ENCODE measurements at places on chromosomes 11 and 22.

DNA sequence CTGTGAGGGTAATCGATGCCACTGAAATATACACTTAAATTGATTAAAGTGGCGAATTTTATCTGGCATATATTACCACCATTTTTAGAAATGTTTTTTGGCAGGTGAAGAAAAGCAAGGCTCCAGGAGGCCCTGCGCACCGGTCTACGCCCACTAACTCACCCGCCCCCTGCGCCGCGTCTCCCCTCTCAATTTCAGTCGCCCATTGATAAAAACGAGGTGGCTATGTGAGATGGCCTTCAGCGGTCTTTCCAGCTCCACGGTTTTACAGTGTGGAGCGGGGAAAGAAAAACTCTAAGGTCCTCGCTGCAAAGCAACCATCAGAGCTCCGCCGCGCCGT is 602 bp upstream of the AQP11 start:
- no peak for DNase-seq

DNA sequence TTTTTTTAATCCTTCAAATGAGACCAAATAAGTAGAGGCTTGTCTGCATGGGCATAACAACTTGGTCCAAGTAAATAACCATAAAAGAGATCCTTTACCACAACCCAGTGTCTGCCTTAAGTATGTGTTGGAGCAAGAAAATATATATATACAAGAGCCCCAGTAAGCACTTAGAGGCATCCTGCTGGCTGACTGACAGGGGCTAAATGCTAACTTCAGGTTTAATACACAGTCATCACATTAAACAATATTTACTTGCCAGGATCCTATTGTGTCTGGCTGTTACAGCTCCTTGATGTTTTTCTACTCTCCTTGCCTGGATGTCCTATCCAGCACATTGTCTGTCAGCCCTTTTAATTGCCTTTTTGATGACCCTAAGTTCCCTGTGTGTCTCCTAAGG is 37.5 kb upstream of the MMP20 start:
- no peak for DNase-seq

GRCh38 chr11:12867531-12867930 is 141.6 kb upstream of the RASSF10 start:
- no peak for DNase-seq

DNA sequence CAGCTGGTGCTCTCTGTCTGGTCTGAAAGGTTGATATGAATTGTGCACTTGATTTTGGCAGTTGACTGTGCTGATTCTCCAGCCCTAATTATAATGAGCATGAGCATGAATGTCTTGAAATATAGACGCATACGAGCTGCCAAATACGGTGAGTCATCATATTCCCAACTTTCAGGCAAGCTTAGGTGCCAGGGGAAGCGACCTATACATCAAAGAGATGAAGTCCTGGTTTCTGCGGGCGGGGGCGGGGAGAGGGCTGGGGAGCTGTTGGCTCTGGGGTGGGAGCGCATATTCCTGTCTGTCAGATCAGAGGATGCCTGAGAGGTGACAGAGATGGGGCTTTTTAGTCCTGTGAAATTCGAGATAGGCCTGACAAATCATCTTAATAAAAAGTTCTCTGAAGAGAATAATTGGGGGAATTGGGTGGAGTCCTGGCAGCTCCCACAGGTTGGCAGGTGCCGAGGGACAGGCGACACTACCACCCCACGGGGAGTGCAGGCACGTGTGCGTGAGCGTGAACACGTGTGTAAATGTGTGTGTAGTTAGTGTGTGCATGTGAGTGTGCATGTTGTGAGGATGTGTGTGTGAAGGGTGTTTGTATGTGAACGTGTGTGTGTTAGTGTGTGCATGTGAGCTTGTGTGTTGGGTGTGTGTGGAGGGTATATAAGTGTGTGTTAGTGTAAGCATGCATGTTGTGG is 865.3 kb downstream of the TBC1D22A start:
- DNase-seq = no peak

- DNase-seq = no peak
Observed at GRCh38 chr22:38737302-38738060, 18.3 kb downstream of the SUN2 start.

DNA sequence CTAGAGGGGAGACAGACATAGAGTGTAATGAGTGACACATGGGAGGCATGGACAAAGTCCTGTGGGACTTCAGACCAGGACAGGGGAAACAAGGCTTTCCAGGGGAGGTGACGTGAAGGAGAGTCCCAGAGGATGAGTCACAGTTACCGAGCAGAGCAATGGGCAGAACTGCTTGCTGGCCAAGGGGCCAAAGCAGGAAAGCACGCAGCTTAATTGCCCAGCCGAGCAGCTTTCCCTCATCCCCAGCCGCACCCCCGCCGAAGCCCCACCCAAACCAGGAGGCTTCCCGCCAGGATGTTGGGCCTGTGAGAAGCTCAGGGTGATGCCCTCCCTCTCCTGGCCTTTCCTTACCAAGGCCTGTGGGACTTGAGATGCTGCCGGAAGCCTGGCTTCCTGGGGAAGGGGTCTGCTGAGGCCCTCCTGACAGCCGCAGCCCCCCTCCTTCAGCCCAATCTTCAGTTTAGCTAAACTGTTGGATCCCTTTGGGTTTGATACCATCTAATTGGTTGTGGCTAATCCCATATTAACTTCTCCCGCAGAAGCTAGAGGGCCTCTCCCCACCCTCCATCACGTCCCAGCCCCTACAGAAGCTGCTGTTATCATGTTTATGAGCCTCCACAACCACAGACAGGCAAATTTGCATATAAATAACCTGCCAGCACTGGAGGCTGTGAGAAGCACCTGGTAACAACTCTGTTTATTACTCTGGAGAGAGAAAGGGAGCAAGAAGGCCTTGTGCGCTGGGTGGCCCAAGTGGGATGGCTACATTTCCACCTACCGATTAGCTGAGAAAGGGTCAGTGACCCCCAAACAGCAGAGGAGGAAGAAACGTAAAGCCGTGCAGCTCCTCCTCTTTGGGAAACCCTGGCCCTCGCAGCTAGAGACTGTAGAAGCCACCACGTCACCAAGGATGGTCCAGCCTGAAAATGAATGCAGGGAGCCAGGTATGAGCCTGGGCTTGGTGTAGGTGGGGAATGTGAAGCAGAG is 80.0 kb downstream of the TRIM29 start:
- no peak for DNase-seq

DNA sequence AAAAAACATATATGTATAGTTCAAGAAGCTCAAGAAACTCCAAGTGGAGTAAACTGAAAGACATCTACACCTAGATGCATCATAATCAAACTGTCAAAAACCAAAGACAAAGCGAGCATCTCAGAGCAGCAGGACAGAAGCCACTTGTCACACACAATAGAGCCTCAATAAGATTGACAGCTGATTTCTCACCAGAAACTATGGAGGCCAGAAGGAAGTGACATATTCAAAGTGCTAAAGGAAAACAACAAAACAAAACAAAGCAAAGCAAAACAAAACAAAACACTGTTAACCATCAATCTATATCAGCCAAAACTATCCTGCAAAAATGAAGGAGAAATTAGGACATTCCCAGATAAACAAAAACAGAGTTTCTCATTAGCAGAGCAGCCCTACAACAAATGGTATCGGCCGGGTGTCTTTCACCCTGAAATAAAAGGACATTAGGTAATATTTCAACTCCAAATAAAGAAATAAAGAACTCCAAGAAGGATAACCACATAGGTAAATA is 65.8 kb upstream of the SEPTIN5 start:
- no peak for DNase-seq

DNA sequence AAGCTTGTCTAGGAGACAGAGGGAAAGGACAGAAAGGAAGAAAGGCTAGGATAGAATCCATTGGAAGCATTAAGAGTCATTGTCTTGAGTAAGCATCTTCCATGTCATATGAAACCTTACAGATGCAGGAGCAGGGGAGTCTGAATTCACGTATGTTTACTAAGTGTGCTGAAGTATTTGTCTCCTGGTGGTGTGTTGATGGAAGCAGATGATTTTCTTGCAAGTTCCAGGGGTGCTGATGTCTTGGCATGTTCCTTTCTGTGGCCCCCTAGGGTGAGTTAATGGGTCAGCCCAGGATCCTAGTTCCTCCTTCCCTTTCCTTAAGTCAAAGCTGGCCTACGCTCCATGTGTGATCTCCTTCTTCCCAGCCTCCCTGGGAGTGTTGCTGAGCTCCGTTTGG is 110.2 kb downstream of the TEAD1 start:
- DNase-seq = no peak

GRCh38 chr11:13782390-13783075 is 114.1 kb downstream of the FAR1 start:
- no peak for DNase-seq

- DNase-seq = no peak
Observed at GRCh38 chr11:27159335-27159679, 118.7 kb downstream of the BBOX1 start.

DNA sequence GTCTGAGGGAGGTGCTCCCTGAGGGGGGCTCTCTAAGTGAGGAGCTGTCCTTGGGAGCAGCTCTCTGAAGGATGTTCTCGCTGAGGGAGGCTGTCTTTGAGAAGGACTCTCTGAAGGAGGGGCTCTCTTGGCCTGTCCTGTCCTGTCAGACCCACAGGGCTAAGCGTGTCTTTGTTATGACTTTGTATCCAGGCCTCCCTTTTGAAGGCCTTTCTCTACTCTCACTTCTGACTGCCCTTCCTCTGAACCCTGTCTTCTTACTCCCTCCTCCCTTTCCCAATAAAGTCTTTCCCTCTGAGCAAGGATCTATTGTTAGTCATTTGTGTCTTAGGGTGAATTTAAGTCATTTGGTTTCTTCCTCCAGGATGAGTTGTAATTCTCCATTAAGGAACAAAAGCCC is 330.1 kb upstream of the PLET1 start:
- DNase-seq = no peak

- DNase-seq = no peak
Observed at GRCh38 chr11:131677828-131678470, 307.5 kb downstream of the NTM start.

GRCh38 chr22:29936186-29936585 is 53.2 kb downstream of the MTMR3 start:
- DNase-seq = no peak

DNA sequence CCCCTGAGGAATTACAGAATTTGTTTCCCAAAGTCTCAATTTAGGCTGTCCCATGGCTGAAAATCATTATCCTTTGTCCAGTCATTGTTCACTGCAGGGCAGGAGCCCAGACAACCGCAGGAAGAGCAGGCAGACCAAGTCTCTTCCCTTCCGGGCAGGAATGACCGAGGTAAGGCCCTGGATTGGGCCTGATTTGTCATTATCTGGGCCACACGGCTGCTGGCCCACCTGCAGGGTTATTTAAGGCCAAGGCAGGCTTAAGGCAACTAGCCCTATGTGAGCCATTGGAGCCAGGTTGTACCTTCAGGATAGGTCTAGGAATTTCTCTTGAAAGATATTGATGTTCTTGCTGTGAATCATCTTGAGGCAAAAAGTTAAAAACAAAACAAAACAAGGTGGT is 9.7 kb upstream of the IL10RA start:
- DNase-seq = no peak

DNA sequence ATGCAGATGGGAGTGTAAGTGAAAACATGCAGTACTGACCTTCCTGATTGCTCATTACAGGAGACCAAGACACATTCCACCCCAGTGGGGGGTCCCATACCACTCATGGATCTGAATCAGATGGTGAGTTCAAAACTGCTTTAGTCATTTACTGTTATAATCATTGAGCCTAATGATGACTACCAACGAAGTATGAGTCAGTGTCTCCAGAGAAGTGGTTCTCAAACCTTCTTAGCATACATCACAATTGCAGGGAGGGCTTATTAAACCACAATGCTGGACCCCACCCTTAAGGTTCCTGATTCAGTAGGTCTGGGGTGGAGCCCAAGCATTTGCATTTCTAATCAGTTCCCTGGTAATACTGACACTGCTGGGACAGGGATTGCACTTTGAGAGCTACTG is 75.8 kb downstream of the CD44 start:
- no peak for DNase-seq

DNA sequence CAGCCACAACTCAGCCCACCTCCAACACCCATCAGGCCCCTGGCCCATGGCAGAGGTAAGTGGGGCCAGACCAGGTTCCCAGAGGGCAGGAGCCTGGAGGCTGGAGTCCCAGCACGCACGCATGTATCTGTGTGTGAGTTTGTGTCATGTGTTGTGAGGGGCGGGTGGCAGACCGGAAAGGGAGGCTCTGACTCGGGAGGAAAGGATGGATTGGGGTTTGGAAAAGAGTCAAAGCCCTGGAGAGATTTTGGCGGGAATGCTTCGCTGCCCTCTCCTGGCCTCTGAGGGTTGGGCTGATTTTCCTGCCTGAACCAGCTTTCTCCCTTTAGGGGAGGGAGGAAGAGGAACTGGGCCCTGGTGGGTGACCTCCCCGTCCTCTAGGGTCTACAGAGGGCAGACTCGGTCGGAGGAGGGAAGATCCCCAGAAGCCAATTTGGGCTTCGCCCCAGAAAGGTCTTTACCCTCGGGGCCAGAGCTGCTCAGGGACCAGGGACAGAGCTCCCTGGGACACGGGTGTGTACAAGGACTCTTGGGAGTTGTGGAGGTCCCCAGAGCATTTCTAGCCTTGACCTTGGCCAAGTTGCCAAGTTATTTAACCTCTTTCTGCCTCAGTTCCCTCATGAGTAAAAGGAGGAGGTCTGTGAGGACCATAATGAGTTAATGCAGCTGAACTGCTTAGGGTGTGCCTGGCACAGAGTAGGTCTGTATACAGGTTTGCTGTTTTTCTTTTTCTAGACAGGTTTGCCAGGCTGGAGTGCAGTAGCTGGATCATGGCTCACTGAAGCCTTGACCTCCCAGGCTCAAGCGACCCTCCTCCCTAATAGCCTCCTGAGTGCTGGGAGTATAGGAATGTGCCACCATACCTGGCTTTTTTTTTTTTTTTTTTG is 6.9 kb downstream of the C11orf68 start:
- no peak for DNase-seq

- no peak for DNase-seq
Observed at GRCh38 chr11:72626414-72626936, 47.7 kb downstream of the PDE2A start.

DNA sequence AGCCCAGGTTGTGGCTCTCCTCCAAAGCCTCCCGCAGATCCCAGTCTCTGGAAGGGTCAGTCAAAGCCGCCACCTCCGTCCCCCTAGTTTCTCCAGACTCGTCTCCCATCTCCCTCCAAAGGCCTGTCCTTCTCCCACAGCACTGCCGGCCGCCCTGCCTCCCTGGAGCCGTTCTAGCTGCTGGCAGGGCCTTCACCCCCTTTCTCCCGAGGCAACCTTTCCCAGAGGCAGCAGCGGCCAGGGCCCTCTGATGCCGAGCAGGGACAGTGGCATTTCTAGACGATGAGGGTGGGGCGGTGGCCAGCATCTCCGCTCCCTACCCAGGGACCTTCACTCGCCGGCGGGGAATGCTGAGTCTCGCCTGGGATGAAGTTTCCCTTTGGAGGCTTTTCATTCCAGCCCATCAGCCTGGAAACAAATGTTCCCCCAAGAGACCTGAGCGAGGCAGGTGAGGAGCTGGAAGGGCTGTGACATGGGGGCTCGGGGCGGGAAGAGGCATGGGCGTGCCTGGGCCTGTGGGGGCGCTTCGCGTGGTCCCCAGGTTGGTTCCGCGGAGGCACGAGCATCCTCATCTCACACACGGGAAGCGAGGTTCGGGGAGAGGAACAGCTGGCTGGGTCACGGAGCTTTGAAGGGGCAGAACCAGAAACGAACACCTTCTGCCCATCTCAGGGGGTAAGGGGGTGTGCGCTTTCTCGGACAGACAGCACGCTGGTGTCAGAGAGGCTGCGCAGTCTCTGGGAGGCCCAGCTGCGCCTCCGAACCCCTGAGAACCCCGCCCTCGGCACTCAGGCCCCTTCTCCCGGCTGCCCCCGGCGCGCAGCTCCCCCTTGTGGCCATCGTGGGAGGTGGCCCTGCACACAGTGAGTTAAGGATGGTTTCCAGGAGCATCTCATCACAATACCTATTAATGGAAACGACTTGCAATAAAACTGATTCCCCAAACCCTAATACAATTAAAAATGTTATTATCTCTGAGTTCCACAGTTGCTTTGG is 18.1 kb upstream of the KLHL35 start:
- DNase-seq = no peak

GRCh38 chr11:45928535-45929215 is 6.2 kb downstream of the LARGE2 start:
- no peak for DNase-seq

Measured in naive B cell (primary cell).